ENCODE measurements at places on chromosomes 13 and 19.

- DNase-seq, result no peak
Measured at GRCh38 chr19:14686411-14686810, 3.4 kb upstream of the ZNF333 start.

- DNase-seq, result no peak
Measured at GRCh38 chr13:27810461-27810860, 18.2 kb downstream of the GSX1 start.

DNA sequence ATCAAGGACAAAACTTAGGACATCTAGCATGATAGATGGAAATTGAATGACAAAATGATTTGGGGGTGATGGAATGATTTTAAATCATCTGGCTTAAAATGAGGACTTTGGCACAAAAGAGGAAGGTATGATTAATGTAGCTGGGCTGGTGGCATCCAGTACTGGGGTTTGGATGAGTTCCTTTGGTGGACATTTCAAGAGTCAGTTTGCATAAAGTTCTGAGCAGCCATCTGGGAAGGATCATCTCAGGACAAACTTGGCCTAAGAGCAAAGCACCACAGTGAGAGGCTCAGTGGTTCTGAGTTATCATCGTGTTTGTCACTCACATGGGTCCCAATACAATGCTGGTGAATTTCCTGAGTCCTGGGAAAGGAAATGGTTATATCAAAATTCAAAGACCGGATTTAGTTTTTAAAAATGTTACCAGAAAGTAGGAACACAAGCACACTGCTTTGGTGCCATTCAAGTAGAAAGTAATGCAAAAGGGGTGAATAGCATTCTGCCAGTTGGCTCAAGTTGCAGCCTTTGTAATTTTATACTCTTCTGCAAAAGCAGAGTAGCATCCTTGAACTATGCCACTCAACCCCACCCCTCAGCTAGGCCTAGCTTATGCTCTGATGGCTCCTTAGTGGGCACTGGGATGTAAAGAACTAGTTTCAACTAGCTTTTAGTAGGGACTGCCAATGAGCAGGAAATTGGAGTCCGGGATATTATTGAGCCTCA lies 219.0 kb downstream of the COG6 start:
- no peak for DNase-seq

DNA sequence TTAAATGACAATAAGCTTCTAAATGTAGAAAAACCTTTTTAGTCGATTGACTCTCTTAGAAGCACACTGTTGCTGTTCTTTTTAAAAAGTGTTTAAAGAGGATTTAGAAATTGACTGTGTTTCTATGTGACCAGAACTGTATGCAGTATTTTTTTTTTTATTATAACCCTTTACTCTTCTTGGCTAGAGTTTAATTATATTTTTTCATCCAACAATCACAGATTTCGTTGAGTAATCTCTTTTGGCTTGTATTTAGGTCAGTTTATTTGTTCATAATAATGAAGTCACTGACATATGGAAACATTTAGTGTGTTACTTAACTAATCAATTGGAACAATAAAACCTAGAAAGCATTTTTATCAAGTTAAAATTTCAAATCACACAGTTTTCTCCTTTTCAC lies 19.9 kb downstream of the CSNK1A1L start:
- no peak for DNase-seq

DNA sequence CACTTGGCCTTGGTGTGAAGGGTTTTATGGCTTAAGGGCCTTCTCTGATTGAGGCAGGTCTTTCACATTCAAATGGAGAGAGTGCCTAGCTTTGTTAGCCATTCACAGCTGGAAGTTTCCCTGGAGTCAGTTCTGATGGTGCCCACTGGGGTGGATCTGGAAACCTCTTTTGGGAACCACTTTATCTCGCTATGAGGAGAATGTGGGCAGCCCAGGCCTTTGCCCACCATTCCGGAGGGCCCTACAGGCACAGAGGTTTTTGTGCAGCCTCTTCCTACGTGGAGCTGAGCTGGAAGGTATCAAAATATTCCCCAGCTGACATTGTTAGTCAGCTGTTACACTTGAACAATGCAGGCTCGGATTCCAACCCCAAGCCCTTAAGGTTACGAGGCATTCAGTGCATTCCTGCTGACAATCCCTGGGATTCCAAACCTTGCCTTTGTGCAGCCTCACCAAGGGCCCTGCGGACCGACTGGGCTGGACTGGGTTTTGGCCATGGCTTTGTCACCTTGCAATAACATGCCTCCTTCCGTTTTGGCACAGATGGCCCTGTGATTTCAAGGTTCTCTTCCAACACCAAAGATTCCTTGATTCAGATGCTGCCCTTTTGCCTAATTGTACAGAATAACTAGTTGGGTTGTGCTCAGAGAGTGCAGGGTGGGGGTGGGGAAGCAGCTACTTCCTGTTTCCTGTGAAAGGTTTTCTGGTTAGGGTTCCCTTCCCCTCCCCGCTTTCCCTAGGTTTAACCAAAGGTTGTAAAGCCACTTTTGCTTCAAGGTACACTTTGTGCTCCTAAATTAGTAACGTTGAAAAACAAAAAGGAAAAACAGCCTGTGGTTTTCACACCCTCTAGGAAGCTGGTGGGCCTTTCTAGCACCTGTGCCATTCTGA lies 27.0 kb downstream of the SAE1 start:
- DNase-seq, result no peak

- no peak for DNase-seq
Measured at GRCh38 chr13:104198801-104199200, 1132.6 kb upstream of the SLC10A2 start.

- DNase-seq, result no peak
Measured at GRCh38 chr13:77016888-77017623, 9.9 kb downstream of the FBXL3 start.

GRCh38 chr19:17447704-17448130 lies 751 bp downstream of the TMEM221 start:
- DNase-seq, result no peak

GRCh38 chr19:57249329-57249728 lies 8.9 kb downstream of the ZNF805 start:
- DNase-seq, result no peak

- no peak for DNase-seq
Measured at GRCh38 chr19:48644839-48645619, 958 bp downstream of the CA11 start.

GRCh38 chr13:113117911-113118260 lies 4.7 kb upstream of the F10 start:
- no peak for DNase-seq

DNA sequence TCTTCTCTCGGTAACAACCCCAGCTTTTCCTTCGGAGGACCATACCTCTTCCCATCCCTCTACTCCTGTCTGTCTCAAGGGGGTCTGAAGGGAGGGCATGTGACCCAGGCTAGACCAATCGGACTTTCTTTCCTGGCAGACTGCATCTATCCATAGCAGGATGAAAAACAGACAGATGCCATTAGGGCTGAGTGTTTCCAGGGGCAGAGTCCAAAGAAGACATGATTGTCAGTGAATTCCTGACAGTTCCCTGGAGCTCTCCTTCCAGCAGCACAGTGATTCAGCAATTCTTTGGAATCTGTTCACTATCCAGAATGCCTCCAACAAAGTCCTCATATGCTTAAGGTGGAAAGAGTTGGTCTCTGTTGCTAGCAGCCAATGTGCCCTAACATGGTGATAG lies 189.8 kb downstream of the KCTD12 start:
- DNase-seq, result no peak

Measured in HFF-Myc (cell line).